Suprapubic skin (tissue), 4 donors: ENCODE measurements at places on chromosomes 6 and 20.

DNA sequence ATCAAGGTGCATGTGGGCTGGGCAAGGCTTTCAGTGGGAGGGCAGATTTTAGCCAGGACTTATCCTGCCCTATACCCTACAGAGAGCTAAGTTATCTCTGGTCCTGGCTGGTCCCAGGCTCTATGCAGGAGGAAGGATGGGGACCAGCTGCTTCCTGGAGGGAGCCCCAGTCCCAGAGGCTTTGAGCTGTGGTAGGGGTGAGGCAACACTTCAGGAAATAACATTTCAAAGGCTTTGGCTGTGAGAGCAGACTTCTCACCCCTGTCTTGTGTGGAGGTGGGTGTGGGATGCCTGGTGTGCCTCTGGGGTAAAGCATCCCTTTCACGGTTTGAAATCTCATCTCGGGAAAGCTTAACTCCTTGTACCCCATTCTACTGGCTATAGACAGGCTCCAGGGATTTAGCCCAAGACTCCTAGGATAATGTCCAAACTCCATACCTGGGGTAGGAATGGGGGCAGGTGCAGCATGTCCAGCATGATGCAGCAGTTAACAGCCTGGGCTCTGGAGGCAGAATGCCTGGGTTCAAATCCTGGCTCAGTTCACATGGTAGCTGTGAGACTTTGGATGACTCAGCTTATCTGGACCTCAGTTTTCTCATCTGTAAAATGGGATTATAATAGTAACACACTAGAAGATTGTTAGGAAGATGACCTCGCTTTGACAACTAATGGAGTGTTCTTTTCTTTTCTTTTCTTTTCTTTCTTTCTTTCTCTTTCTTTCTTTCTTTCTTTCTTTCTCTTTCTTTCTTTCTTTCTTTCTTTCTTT, 27.5 kb upstream of the SIRPA start:
- H3K4me1 ChIP-seq = no peaks in the 10 kb centered on the region
- H3K27ac ChIP-seq = no peak overlapping the region
- H3K27me3 ChIP-seq = no peaks in the 10 kb centered on the region
- DNase-seq = no peak

DNA sequence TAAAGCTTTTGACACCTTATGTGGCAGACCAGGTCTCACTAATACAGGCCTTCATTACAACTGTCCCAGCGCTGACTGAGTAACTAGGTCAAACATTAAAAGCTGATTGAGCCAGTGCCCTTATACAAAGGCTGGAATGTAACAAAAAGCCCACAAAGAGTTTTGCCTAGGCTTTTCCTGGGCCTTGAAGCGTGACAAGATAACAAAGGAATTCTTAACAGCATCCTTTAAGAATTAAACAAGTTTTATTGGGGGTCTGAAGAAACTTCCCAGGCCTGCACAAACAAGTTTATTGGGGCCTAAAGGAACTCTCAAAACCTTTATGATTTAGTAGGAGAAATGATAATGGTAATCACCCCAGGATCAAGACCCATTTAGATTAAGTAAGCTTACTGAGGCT, 267.6 kb upstream of the FAM83B start:
- no peak for DNase-seq
- H3K27me3 ChIP-seq = no peaks in the 10 kb centered on the region
- no peaks in the 10 kb centered on the region for H3K4me1 ChIP-seq
- no peaks in the 10 kb centered on the region for H3K36me3 ChIP-seq

- H3K4me1 ChIP-seq = peaks cover 14% of the 10 kb centered on the region
- no peak overlapping the region for H3K27ac ChIP-seq
- peaks cover under 1% of the 10 kb centered on the region for H3K36me3 ChIP-seq
- H3K4me3 ChIP-seq = no peak overlapping the region
Observed at GRCh38 chr6:34964564-34964963, 75.5 kb downstream of the ANKS1A start.

DNA sequence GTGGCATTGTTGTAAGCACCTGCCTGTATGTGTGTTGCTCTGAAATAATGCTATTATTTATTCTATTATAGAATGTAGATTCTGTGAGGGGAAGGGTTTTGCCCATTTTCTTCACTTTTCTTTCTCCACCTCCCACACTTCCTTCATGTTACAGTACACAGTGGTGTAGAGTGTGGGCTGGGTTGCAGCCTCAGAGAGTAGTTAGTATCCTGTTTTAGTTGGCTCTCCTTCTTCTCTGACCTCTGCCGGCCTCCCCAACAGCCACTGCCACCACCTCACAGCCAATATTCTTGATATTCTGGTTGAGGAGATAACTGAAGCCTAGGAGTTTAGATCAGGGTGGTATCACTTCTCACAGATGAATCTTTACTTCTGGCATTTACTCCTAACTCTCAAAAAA, 143.4 kb downstream of the BCKDHB start:
- no peak overlapping the region for H3K27ac ChIP-seq
- no peaks in the 10 kb centered on the region for H3K27me3 ChIP-seq
- no peaks in the 10 kb centered on the region for H3K36me3 ChIP-seq

GRCh38 chr6:130593948-130594347, 228.1 kb downstream of the TMEM200A start:
- DNase-seq = no peak
- no peaks in the 10 kb centered on the region for H3K36me3 ChIP-seq
- no peak overlapping the region for H3K4me3 ChIP-seq

DNA sequence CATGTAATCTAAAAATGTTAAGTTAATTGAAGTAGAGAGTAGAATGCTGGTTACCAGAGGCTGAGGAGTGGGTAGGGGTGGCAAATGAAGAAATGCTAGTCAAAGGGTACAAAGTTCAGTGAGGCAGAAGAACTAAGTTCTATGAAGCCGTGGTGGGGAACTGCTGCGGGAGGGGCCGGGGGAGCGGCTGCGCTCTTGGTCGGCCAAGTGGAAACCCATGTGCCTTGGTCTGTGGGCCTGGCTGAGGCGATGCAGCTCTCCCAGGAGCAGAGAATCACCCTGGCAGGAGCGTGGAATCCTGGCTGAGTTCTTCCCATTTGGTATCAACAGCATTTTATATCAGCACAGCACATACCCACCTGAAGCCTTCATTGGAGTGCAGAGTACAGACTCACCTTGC, 22.3 kb downstream of the TTLL2 start:
- peaks cover 20% of the 10 kb centered on the region for H3K4me1 ChIP-seq
- H3K27ac ChIP-seq = no peak overlapping the region
- no peak overlapping the region for H3K4me3 ChIP-seq
- H3K36me3 ChIP-seq = no peaks in the 10 kb centered on the region
- no peak for DNase-seq

- no peak overlapping the region for H3K4me3 ChIP-seq
- no peaks in the 10 kb centered on the region for H3K36me3 ChIP-seq
Observed at GRCh38 chr6:50264995-50265571, 215.4 kb upstream of the DEFB112 start.

GRCh38 chr6:90654166-90654565, 67.3 kb upstream of the MAP3K7 start:
- no peaks in the 10 kb centered on the region for H3K27me3 ChIP-seq
- H3K4me3 ChIP-seq = no peak overlapping the region
- no peaks in the 10 kb centered on the region for H3K36me3 ChIP-seq
- no peak overlapping the region for H3K27ac ChIP-seq
- no peaks in the 10 kb centered on the region for H3K4me1 ChIP-seq
- no peak for DNase-seq

GRCh38 chr6:156686301-156686994, 90.7 kb upstream of the ARID1B start:
- H3K36me3 ChIP-seq = no peaks in the 10 kb centered on the region
- peak overlapping the region; percentile 99 for H3K27ac ChIP-seq
- peak; percentile 67 for DNase-seq
- peak overlapping the region; percentile 74 for H3K4me3 ChIP-seq
- peaks cover 19% of the 10 kb centered on the region for H3K4me1 ChIP-seq

DNA sequence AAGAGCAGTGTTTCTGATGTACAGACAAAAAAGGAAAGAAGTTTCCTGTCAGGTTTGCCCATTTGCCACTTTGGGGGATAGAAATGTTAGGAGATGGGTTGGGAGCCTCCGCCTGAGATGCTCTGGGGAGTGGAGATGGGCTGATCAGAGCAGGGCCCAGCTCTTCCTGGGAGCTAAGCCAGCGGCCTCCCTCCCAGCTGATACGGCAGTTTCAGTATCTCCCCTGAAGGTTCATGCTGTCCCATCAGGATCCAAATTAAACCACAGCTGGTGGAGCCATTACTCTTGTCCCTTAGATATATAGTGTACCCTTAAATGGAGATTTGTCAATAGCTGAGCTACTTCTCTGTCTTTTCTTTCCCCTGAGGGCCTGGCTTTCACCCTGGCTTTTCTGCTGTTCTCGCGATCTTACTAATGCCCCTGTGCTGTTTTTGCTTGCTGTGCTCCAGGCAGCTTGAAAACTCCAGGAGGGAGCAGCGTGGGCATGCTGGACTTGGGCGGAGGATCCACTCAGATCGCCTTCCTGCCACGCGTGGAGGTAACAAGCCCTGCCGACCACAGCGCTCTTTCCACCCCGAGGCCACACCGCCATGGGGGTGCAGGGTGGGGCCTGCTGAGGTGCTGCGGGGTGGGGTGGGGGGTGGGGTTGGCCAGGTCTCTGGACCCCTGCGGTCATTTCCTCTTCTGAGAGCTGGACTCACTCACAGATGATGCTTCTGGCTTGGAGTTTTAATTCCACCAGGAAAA, 20.9 kb downstream of the ENTPD6 start:
- no peak overlapping the region for H3K4me3 ChIP-seq
- H3K27me3 ChIP-seq = no peaks in the 10 kb centered on the region
- no peak overlapping the region for H3K27ac ChIP-seq
- H3K4me1 ChIP-seq = no peaks in the 10 kb centered on the region
- peaks cover 84% of the 10 kb centered on the region for H3K36me3 ChIP-seq

DNA sequence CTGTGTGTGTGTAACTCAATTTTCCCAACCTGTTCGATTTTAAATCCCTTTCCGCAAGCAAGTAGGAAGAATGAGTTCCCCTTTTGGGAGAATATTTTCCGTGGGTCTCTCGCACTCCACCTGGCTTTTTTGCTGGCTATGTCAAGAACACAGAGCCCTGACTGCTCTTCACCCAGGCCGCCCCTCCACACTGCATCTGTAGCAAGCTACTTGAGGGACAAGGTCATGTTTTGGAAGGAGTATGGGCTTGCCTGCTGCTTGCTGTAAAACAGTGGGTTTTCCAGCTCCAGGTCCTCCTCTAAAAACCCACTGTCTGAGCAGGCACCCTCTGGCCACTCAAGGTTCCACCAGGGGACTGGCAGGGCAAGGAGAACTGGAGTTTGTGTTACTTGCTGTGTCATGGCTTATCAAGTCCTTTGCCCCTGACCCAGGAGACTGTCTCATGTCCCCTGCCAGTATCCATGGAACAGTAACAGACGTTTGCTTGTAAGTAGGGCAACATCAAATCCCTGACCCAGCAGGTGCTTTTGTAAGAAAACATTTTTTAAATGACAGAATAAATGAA, 35.5 kb upstream of the SYNJ2 start:
- H3K4me1 ChIP-seq = no peaks in the 10 kb centered on the region
- no peaks in the 10 kb centered on the region for H3K27me3 ChIP-seq
- H3K36me3 ChIP-seq = peaks cover 45% of the 10 kb centered on the region
- DNase-seq = no peak
- no peak overlapping the region for H3K4me3 ChIP-seq
- no peak overlapping the region for H3K27ac ChIP-seq

DNA sequence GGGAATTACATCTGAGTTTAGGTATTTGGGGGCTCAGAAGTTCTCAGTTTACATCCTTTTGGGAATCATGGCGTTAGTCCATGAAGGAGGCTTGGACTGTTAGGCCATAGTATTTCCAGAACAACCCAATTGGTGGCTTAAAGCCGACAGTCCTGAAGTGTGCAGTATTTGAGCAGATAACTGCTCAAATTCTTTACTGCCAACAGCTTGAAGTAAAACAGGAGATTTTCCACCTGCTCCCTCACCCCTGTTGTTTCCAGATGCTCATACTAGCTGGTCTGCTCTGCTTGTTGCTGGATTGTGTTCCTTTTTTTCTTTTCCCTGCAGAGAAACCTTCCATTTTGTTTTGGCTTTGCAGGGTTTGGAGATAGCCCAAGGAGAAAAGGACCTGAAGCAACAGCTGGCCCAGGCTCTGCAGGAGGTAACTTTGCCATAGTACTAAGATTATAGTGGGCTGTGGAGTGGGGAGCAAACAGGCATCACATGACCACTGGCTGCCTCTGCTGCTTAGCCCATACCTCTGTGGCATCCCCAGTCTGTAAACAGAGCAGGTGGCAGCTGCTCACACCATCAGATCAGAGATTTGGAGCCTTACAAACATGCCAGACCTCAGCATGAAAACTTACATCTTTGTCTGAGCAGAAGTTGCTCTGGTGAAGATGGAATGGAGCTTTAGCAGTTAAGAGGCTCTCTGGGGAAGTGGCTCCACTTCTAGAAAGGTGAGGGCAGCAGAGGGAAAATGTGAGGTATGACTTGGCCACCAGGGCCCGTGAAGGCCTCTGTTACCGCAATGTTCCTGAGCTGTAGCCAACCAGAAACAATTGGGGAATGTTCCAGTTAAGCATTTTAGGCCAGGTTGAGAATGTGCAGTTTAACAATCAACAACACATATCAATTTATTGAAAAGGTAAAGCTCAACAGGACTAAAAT, 17.6 kb downstream of the RNF8 start:
- H3K4me3 ChIP-seq = no peak overlapping the region
- H3K27ac ChIP-seq = no peak overlapping the region
- DNase-seq = no peak

DNA sequence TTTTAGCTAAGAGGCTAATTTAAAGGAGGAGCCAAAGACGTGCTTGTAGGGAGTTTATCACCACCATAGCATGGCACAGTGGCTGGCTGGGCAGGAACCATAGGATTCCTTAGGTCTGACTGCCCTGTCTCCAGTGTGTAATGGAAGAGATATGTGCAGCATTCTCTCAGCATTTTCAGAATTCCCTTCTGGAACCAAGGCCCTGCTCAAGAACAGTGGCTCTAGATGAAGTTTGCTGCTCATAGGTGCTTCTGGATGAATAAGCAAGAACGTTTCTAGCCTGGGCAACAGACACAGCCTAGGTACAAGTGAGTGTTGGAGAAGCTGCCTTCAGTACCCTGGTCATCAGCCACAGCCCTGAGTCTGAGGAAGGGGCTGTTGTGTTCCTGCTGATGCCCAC, 69.1 kb downstream of the LCA5 start:
- no peak overlapping the region for H3K4me3 ChIP-seq
- DNase-seq = no peak
- no peaks in the 10 kb centered on the region for H3K36me3 ChIP-seq
- no peak overlapping the region for H3K27ac ChIP-seq
- H3K4me1 ChIP-seq = peaks cover 6% of the 10 kb centered on the region
- H3K27me3 ChIP-seq = no peaks in the 10 kb centered on the region

GRCh38 chr6:168887621-168888020, 366.0 kb downstream of the THBS2 start:
- H3K36me3 ChIP-seq = no peaks in the 10 kb centered on the region
- DNase-seq = no peak
- no peaks in the 10 kb centered on the region for H3K4me1 ChIP-seq
- H3K27ac ChIP-seq = no peak overlapping the region
